Activated B cell treated with CpG ODN at 0.5 μM for 24 hours (primary cell): ENCODE measurements at places on chromosomes 6 and 20. TPM values are rescaled to one million over a fixed set of nuclear protein-coding genes. Genes with fewer than 3 reads are reported as not detected.

The LPA gene
- not detected in 2 replicates for total RNA-seq

The TGM3 gene
- total RNA-seq = not detected in 2 replicates

The FOXA2 gene
- total RNA-seq = not detected in 2 replicates

The PLCB4 gene
- total RNA-seq = not detected in 2 replicates

The BPI gene
- total RNA-seq = not detected in 2 replicates

The MMP24OS gene
- 39.2 and 47.9 TPM in 2 replicates for total RNA-seq

The AVP gene
- not detected in 2 replicates for total RNA-seq

The DZANK1 gene
- total RNA-seq = 5.3 and 6.0 TPM in 2 replicates

The PTCHD4 gene
- not detected in 2 replicates for total RNA-seq

The RIN2 gene
- 0.46 and 0.75 TPM in 2 replicates for total RNA-seq

The WFDC10B gene
- total RNA-seq = not detected in 2 replicates

The OXT gene
- total RNA-seq = not detected in 2 replicates

The SLC26A8 gene
- total RNA-seq = not detected in 2 replicates

The OPRM1 gene
- total RNA-seq = not detected in 2 replicates

The ADGRF5 gene
- total RNA-seq = not detected in 2 replicates

The MAFB gene
- 0.61 and 1.1 TPM in 2 replicates for total RNA-seq

The RSPH9 gene
- 0.17 TPM in 1 of 2 replicates, not detected in the other for total RNA-seq

The BMP5 gene
- total RNA-seq = not detected in 2 replicates

The MUCL3 gene
- not detected in 2 replicates for total RNA-seq

The HLA-DMA gene
- 371 and 387 TPM in 2 replicates for total RNA-seq

The PLCG1 gene
- total RNA-seq = 61.1 and 61.8 TPM in 2 replicates

The LY6G5C gene
- 0.29 and 0.73 TPM in 2 replicates for total RNA-seq

The PRKN gene
- 2.3 and 3.5 TPM in 2 replicates for total RNA-seq

The BCAS1 gene
- 1.3 and 1.7 TPM in 2 replicates for total RNA-seq

The SLC17A3 gene
- not detected in 2 replicates for total RNA-seq

The MMP24 gene
- total RNA-seq = not detected in 2 replicates

The EDN1 gene
- total RNA-seq = 0.56 and 0.91 TPM in 2 replicates

The NOTCH4 gene
- 3.3 and 4.0 TPM in 2 replicates for total RNA-seq

The TPD52L1 gene
- total RNA-seq = not detected in 2 replicates

The SAMD3 gene
- total RNA-seq = 0.37 TPM in 1 of 2 replicates, not detected in the other

The ALDH8A1 gene
- 0.20 and 0.53 TPM in 2 replicates for total RNA-seq

The TRIM31 gene
- not detected in 2 replicates for total RNA-seq

The MTFR2 gene
- 2.5 and 3.5 TPM in 2 replicates for total RNA-seq

The TGM6 gene
- total RNA-seq = not detected in 2 replicates

The CLPSL1 gene
- total RNA-seq = not detected in 2 replicates

The HLA-DRB5 gene
- total RNA-seq = 196 and 199 TPM in 2 replicates

The EYS gene
- not detected in 2 replicates for total RNA-seq

The DLL1 gene
- 0.32 and 0.53 TPM in 2 replicates for total RNA-seq

The COL11A2 gene
- total RNA-seq = 0.32 and 0.47 TPM in 2 replicates

The SAMD5 gene
- total RNA-seq = not detected in 2 replicates

The TFAP2D gene
- not detected in 2 replicates for total RNA-seq

The PLCB1 gene
- total RNA-seq = 0.29 and 0.86 TPM in 2 replicates

The HTR1E gene
- not detected in 2 replicates for total RNA-seq

The RFX6 gene
- not detected in 2 replicates for total RNA-seq

The PRRT1 gene
- not detected in 2 replicates for total RNA-seq

The SLCO4A1 gene
- 27.8 and 38.9 TPM in 2 replicates for total RNA-seq

The MAK gene
- total RNA-seq = 0.15 TPM in 1 of 2 replicates, not detected in the other

The PRR18 gene
- 0.10 TPM in 1 of 2 replicates, not detected in the other for total RNA-seq

The MDN1 gene
- 59.8 and 65.4 TPM in 2 replicates for total RNA-seq

The ZNF165 gene
- 6.0 and 6.3 TPM in 2 replicates for total RNA-seq
